Activated T-cell treated with anti-CD3 and anti-CD28 coated beads, Interleukin-2, amount 50 U/mL, for 24 hours (primary cell): ENCODE measurements at places on chromosomes 4 and X.
A peak's percentile ranks its signal among the peaks of the same experiment; 100 is the strongest.

- H3K4me1 ChIP-seq = no peaks in the 10 kb centered on the region
- DNase-seq = no peak
- no peak overlapping the region for H3K27ac ChIP-seq
- H3K36me3 ChIP-seq = no peaks in the 10 kb centered on the region
- peaks cover 21% of the 10 kb centered on the region for H3K27me3 ChIP-seq
Observed at GRCh38 chr4:86523333-86523732, 70.8 kb upstream of the PTPN13 start.

- H3K4me1 ChIP-seq = no peaks in the 10 kb centered on the region
- H3K27ac ChIP-seq = no peak overlapping the region
- H3K36me3 ChIP-seq = no peaks in the 10 kb centered on the region
- no peak for DNase-seq
Observed at GRCh38 chrX:68978255-68978654, 149.4 kb downstream of the EFNB1 start.

GRCh38 chrX:85288992-85289723 is 45.4 kb downstream of the ZNF711 start:
- H3K4me3 ChIP-seq = no peak overlapping the region
- H3K36me3 ChIP-seq = no peaks in the 10 kb centered on the region
- no peak overlapping the region for H3K27ac ChIP-seq
- no peaks in the 10 kb centered on the region for H3K4me1 ChIP-seq
- DNase-seq = no peak

GRCh38 chrX:53494436-53494835 is 60.3 kb upstream of the HSD17B10 start:
- no peaks in the 10 kb centered on the region for H3K4me1 ChIP-seq
- no peak overlapping the region for H3K4me3 ChIP-seq
- peaks cover 44% of the 10 kb centered on the region for H3K27me3 ChIP-seq
- no peaks in the 10 kb centered on the region for H3K36me3 ChIP-seq

- H3K27me3 ChIP-seq = no peaks in the 10 kb centered on the region
- no peaks in the 10 kb centered on the region for H3K4me1 ChIP-seq
- no peak overlapping the region for H3K27ac ChIP-seq
Observed at GRCh38 chr4:125551967-125552366, 237.2 kb downstream of the FAT4 start.

DNA sequence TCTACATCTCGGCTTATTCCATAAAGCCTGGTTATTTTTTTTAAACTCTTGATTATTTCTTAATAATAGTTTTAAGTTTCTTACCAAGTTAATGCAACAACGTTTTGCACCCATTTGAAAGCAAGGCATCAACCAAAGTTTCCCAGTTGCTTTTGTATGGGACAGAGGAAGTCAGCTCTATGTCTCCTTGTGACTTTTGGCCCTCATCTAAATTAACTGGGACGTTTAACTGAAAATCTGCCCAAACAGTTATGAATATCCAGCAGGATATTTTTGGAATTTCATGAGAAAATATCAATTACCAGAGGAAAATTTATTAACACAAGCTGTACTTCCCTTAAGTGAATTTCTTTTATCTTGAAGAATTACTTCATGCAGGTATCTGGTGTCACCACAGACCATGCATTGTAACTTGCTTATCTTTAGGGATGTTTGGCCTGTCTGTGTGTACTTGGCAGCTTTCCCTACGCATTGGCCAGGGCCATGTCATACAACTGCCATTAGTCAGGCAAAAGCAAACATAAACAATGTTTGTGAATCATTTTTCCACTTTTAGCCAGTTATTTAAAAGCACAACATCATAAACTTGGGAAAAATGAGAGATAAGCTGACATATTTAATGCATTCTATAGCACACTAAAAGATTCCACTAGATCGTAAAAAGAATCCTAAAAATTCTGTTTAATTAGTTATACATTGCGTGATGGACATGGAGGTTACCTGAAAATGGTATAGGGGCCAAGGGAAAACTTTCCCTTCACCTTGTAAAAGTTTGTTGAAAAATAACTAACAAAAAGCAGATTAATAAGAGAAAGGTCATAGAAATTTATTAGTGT is 101.4 kb upstream of the PDE5A start:
- H3K36me3 ChIP-seq = no peaks in the 10 kb centered on the region
- no peak overlapping the region for H3K4me3 ChIP-seq
- DNase-seq = no peak
- H3K27me3 ChIP-seq = no peaks in the 10 kb centered on the region

DNA sequence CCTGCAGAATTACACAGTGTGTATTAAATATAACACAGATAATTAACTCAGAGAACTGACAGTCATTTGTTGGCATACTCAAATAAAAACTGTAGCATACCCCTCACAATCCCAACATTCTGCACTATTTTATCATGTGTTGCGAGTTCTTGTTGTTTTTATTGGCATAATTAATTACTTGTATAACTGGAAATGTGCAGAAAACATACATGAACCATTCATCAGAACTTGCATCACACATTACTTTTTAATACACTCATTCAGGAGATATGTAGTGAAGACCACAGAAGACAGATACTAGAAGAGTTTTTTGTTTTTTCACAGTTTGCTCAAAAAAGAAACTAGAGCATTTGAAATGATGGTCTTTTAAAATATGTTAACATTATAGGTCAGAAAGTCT is 74.6 kb upstream of the NEIL3 start:
- no peak overlapping the region for H3K4me3 ChIP-seq
- DNase-seq = no peak
- H3K27ac ChIP-seq = no peak overlapping the region
- H3K4me1 ChIP-seq = no peaks in the 10 kb centered on the region
- no peaks in the 10 kb centered on the region for H3K36me3 ChIP-seq

DNA sequence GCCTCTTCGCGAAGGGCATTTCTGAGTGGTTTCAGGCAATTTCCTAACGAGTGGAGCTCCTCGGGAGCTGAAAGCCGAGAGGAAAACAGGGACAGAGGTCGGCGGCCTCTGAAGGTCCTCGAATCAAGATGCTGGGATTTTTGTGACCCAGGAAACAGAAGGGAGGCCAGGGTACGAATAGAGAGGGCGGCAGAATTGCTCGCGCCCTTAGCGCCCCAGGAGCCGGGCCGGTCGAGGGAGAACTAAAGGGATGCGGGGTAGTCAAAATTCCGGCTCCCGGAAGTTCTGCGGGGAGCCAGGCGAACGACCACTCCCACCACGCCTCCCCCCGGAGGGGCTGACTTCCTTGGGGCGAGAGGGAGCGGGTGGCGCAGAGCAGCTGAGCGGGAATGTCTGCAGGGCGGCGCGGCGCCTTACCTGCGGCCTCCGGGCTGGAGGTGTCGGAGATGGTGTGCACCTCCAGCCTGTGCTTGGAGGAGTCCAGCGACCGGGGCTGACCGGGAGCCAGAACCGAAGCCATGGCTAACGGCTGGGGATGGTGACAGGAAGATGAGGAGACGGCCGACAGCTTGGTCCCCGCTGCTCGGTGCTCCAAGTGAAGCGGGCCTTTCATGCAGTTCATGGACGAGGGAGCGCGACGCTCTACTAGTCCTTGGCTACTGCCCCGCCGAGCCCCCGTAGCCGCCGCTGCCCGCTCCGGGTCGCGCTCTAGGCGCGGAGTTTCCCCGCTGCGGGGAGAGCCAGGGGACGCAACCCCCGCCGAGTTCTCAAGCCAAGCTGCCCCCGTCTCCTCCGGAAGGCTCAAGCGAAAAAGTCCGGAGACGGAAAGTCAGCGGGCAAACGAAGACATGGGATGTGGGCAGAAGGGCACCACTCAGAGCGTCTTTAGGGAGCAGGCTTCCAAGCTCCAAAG is 782 bp downstream of the PITX2 start:
- peaks cover 49% of the 10 kb centered on the region for H3K4me1 ChIP-seq
- peaks cover 98% of the 10 kb centered on the region for H3K27me3 ChIP-seq
- DNase-seq = no peak
- H3K4me3 ChIP-seq = peak overlapping the region; percentile 67
- H3K27ac ChIP-seq = no peak overlapping the region

DNA sequence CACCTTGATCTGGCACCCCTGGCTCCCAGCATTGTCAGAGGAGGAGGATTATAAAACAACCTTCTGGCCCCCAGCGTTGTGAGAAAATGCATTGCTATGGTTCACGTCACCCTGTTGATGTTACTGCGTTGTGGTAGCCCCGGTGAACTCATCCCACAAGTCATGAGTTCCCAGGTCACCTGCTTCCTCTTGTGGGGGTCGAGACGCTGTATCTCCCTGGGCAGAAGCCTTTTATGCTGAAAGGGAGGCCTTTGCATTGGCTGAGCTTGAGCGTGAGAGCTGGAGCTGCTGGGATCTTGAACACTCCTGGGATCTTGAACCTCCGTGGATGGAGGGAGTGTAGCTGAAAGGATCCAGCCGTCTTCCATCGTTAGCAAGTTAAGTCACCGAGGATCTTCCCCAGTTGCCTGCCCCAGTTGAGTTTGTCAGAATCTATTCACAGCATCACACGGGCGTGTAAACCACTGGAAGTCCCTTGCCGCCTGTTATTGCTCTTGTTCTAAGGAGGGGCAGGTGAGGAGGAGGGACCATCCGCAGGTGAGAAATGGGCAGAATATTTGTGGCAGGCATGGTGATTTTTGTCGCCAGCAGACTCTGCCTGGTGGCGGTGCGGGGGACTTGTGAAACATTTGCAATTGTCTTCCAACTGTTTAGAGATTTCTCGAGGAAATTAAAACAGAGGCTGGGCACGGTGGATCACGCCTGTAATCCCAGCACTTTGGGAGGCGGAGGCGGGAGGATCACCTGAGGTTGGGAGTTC is 299.9 kb downstream of the ASMT start:
- H3K36me3 ChIP-seq = no peaks in the 10 kb centered on the region
- no peak overlapping the region for H3K27ac ChIP-seq
- H3K27me3 ChIP-seq = peaks cover 16% of the 10 kb centered on the region
- no peaks in the 10 kb centered on the region for H3K4me1 ChIP-seq
- DNase-seq = no peak
